NCI-H774 (cell line): ENCODE measurements at places on chromosomes 2 and 18.

GRCh38 chr2:48343571-48344440, 186.1 kb upstream of the STON1 start:
- no peak for DNase-seq

- no peak for DNase-seq
Observed at GRCh38 chr2:26193578-26194231, 20.8 kb downstream of the GAREM2 start.

GRCh38 chr2:172671501-172671900, 64.1 kb upstream of the RAPGEF4 start:
- no peak for DNase-seq

GRCh38 chr2:48727560-48727959, 28.0 kb downstream of the LHCGR start:
- DNase-seq, result no peak

DNA sequence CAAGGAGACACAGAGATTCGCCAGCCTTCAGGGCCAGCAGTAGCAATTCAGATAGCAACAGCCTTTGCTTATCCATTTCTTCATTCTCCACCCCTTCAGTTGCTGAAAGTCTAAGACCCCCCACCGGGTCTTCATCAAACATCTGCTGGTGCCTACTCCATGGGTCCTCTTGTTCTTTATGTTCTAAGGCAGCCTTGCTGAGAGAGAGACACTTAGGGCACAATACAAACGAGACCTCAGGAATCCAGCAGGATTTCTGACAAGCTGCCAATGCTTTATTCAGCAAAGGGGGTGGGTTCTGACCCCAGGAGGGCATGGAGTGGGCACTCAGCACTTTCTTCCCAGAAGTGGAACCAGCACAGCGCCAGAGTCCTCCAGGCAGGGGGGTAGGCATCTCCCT, 36.2 kb upstream of the CNGA3 start:
- no peak for DNase-seq

DNA sequence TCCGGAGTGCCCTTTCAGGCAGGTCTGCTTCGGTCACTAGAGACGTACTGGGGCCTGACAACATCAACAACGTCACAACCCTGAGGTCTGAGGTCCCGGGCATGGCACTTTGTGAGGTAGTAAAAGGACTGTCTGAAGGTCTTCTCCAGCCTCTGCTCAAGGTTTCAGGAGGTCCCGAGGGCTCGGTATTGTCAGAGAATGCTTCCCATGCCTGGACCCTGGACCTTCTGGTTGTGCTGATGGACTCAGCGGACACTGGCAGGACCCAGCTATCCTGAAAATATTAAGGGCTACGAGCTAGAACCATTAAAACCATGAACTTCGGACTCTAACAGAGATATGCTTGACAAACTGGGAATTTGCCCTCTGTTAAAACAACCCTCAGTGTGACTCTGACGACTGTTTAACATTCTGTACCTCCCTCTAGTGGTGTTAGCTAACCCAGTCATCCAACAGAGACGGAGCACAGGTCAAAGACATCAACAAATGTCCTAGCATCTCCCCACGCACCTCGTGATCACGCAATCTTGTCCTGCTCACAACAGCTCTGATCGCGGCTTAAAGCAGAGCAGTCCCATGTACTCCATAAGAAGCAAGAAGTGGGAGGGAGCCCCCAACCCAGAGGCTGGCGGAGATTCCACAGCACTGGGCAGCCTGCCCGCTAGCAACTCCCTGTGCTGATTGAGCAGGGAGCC, 96.5 kb downstream of the CCDC93 start:
- no peak for DNase-seq

- DNase-seq, result no peak
Observed at GRCh38 chr2:72090781-72091482, 56.7 kb downstream of the CYP26B1 start.

GRCh38 chr18:64618390-64618789, 469.5 kb upstream of the LINC00305 start:
- no peak for DNase-seq

- no peak for DNase-seq
Observed at GRCh38 chr2:8833853-8834252, 3.6 kb downstream of the KIDINS220 start.

- peak; percentile 16 for DNase-seq
Observed at GRCh38 chr2:239311132-239312040, 89.4 kb downstream of the HDAC4 start.

DNA sequence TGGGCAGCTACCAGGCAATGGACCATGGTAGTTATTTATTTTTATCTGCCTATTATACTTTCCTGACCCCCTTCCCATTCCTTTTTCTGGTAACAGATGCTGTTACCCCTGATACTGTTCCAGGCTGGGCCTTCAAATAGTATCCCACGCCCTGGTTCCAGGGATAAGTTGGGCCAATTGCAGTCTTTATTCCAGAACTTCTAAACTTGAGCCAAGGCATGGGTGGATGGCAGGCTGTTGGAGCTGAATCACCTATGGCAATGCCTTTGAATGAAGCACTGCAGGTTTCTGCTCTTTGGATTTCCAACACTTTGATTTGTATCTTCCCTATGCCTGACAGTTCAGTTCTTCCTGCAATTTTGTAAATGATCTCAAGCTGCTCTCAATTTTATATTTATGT, 99.2 kb upstream of the LHCGR start:
- DNase-seq, result no peak

DNA sequence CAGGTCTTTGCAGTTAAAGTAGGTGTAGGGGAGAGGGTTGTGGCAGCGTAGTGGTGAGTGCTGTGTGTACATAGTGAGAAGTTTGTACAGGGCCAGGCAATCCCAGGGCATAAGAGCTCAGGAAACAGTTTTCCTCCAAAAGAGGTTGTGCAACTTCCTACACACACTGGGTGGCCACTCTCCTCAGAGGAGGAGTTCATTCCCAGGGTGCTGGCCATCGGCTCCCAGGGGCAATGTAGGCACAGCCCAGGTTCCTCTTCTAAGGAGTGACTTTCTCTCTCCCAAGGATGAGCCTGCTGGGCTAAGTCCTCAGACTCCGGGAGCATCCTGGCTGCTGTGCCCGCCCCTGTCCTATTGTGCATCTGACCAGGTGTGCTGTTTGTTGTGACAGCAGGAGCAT, 3.0 kb downstream of the ACOXL start:
- no peak for DNase-seq

GRCh38 chr2:173806761-173807160, 158.4 kb downstream of the SP3 start:
- DNase-seq, result no peak

DNA sequence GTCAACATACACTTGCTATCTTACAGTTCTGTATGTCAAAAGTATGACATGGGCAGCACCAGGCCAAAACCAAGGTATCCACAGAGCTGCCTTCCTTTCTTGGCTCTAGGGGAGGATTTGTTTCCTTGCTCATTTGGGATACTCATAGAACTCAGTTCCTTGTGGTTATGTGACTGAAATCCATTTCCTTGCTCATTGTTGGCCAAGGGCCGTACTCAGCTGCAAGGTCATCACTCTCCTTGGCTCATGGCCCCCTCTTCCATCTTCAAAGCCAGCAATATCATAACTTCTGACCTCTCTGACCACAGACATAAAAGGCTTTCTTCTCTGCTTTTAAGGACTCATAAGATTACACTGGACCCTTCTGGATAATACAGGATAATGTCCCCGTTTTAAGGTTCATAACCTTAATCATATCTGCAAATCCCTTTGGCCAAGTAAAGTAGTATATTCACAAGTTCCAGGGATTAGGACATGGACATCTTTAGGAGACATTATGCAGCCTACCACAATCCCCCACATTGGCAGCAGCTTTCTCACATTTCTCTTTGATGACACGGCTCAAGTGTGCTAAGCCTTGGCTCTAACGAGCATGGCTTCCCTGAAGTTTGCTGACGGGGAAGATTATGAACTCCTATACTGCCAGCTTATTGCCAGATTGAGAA, 20.9 kb downstream of the TMEM237 start:
- no peak for DNase-seq

DNA sequence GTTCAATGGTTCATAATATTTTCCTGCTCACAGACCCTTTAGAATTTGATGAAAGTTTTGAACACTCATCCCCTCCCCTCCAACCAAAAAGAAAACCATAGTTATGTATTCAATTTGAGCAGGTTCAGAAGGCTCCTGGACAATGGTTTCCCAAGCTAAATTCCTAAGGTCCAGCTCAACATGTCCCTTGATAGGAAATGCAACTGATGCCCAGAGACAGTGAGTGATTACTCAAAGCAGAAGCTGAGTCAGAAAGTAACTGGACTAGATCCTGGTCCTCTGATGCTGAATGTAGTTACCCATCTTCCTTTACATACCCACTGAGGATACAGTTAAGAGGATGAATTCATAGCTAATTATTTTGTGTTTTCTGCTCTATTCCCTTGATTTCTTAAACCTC, 218.9 kb upstream of the NCKAP5 start:
- no peak for DNase-seq

- DNase-seq, result no peak
Observed at GRCh38 chr2:241489088-241489487, 19.3 kb downstream of the STK25 start.

DNA sequence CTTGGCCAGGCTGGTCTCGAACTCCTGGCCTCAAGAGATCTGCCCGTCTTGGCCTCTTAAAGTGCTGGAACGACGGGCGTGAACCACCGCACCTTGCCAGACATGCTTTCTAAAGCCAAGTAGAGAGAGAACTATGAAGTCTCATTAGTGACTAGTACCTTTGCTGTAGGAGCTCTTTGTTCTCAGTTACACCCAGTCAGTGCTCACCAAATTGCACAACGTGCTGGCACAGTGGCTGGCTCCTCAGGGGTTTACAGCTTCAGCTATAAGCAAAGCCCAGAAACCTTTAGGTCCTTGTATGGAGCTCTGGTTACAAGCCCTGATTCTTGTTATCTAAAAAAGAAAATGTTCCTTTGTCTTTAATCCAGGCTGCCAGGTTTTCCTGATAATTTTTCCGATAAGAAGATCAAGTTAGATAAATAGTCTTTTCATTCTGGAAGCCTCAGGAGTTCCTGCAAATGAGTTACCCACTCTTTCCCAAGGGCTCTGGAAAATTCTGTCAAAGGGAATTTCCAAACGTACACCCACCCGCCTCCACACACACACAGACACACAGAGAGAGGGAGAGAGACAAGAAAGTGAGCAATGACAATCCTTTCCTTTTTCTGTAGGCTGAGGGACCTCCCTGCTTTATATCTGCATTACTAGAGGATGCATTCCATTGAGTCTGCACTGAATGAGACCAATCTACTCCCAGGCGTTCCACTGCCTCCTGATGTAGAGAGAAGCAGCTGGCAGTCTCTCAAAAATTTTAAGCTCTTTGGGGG, 100.2 kb upstream of the CSRNP3 start:
- no peak for DNase-seq

GRCh38 chr2:68368654-68369336, 3.7 kb downstream of the PLEK start:
- DNase-seq, result no peak

- no peak for DNase-seq
Observed at GRCh38 chr2:107374249-107374648, 452.4 kb upstream of the RGPD4 start.

- no peak for DNase-seq
Observed at GRCh38 chr2:223386984-223387383, 215.2 kb downstream of the SCG2 start.

GRCh38 chr2:149020432-149020851, 18.1 kb upstream of the LYPD6B start:
- peak; percentile 53 for DNase-seq

DNA sequence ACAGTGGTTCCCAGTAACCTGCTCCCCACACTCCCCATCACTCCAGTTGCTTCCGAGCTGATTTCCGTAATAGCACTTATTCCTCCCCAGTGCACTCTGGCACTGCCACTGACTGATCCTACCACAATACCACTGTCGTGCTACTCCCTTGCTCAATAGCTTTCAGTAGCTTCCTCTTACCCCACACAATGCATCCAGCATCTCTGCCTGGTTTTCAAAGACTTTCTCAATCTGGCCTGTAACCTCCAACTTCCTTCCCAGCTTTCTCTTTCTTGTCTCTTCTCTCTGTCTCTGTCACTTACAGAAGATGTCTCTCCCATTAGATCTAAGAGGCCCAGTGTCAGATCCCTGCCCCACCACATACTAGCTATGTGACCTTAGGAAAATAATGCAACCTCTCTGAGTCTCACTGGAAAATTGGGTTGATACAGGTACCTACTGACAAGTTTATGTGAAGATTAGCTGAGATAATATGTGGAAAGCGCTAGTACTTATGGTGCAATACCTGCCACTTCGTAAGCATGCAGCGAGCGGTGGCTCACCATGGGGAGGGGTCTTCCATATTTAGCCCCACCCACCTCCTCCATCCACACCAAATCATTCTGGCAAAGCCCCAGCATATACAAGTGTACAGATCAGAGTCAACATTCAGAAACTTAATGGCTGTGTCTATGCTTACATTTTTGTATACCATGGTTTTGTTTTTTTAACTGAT, 36.7 kb downstream of the SFXN5 start:
- no peak for DNase-seq

- no peak for DNase-seq
Observed at GRCh38 chr2:122063716-122064115, 308.3 kb downstream of the TSN start.

- DNase-seq, result no peak
Observed at GRCh38 chr2:151198645-151199044, 63.0 kb downstream of the RBM43 start.

DNA sequence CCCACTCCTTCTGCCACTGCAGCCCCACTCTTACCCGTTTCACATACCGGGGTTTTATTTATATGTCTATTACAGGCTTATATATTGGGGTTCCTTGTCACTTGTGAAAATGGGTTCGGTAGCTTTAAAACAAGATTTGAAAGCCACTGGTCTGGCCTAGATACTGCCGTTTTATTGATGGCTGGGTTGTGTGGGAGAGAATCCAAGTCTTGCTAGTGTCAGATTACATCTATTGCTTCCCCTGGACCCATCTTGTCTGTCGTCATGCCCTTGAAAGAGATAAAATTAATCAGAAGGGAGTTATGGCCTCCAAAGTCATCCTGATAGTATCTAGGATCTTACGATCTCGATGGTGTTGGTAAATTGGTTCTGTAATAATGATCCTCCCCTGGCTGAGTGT, 79.4 kb downstream of the EIPR1 start:
- no peak for DNase-seq

DNA sequence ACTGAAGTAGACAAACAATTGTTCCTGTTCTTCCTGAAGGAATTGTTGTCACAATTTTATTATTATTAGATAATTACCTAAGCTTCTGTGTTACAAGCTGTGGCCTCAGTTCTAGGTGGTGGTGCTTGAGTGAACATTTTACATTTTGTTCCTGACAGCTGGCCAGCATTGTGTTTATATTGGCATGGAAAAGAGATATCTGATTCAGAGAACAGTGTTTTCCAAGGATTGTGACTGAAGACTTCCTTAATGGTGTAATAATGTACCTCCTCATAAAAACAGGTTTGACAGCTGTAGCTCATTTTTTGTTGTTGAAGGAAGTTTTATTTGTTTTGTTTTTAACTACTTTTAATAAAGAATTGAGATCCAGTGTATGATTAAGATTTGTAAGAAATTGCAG, 95.2 kb downstream of the EPB41L5 start:
- peak; percentile 56 for DNase-seq

- no peak for DNase-seq
Observed at GRCh38 chr18:21205695-21206094, 36.3 kb upstream of the GREB1L start.

- DNase-seq, result no peak
Observed at GRCh38 chr2:30301551-30301950, 70.2 kb downstream of the LBH start.

- no peak for DNase-seq
Observed at GRCh38 chr2:173217116-173217840, 137.4 kb upstream of the CDCA7 start.

- no peak for DNase-seq
Observed at GRCh38 chr2:206256706-206257205, 17.7 kb upstream of the ZDBF2 start.

- no peak for DNase-seq
Observed at GRCh38 chr2:204538182-204539018, 6.9 kb upstream of the PARD3B start.
